Activated CD4-positive, alpha-beta T cell treated with anti-CD3 and anti-CD28 coated beads, Interleukin-2, amount 10 ng/mL, durations not matched to agents 7 days and 5 days (primary cell): ENCODE measurements at places on chromosomes 4 and X. TPM values are rescaled to one million over a fixed set of nuclear protein-coding genes. Genes with fewer than 3 reads are reported as not detected.

DNA sequence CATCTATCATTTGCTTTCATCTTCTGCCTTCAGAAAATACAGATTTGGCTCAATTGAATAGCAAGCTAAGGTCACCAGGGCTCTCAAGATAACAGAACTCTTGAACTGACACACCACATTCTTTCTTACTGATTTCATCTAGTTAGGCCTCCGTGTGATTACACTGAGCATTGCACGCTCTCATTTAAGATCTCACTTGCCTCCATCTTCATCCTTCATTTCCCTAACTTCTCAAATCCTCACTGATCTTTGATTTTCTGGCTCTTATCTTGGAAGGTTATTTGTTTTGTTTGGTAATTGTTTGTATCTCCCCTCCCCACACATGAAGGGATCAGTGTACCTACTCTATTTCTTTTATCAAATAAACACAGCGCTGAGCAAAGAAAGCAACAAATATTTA is 47.7 kb downstream of the MANBA start:
- no peak for DNase-seq
- no peak overlapping the region for H3K4me3 ChIP-seq
- H3K36me3 ChIP-seq, result peaks cover 17% of the 10 kb centered on the region
- H3K27ac ChIP-seq, result no peak overlapping the region

Gene TRIM75
- total RNA-seq, result not detected

Gene XPNPEP2
- total RNA-seq, result 1.3 TPM

Gene KCNIP4
- not detected for total RNA-seq
